ENCODE measurements at places on chromosomes 2 and 18.
A peak's percentile ranks its signal among the peaks of the same experiment; 100 is the strongest.

DNA sequence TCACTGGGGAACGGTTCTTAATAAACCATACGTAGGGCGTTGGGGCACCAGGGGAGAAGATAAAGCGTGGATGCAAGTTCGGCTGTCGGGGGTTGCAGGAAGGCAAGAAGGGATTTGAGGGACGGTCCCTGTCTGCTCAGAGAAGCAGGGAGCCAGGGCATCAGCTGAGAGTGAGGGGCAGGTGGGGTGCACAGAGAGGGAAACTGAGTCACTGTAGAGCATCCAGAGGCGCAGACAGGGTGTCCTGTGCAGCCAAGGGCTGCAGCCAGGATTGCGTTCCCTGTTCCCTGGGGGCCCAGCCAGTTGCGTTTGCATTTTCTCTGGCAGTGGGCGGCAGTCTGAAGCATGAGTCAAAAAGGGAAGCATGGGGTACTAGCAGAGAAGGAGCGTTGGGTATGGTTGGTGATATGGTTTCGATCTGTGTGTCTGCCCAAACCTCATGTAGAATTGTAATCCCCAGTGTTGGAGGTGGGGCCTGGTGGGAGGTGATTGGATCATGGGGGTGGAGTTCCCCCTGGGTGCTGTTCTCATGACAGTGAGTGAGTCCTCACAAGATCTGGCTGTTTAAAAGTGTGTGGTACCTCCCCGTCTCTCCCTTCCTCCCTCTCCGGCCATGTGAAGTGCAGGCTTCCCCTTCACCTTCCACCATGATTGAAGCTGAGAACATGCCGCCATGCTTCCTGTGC is 202.9 kb downstream of the NDUFA10 start:
- no peak for DNase-seq

DNA sequence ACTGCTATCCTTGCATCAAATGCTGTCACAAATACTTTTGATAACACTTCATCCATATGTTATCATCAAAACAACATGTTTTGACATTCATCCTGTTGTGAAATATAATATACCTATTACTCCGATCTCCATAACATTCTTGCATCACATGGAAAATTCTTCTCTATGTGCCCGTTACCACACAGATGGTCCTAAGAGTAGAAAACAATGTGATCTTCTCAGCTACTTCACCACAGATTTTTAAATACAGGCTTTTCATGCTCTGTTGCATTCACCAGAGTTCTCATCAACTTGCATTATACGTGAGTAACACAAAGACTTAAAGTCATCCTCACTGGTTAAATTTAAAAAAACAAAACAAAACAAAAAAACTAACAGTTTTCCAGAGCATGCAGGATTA is 1603.3 kb upstream of the ZEB2 start:
- DNase-seq: no peak

- DNase-seq: no peak
These were observed 112.2 kb downstream of the TRIB2 start for GRCh38 chr2:12828980-12829379.

GRCh38 chr18:24995755-24996154 is 356.2 kb downstream of the ZNF521 start:
- peak; percentile 65 for DNase-seq

DNA sequence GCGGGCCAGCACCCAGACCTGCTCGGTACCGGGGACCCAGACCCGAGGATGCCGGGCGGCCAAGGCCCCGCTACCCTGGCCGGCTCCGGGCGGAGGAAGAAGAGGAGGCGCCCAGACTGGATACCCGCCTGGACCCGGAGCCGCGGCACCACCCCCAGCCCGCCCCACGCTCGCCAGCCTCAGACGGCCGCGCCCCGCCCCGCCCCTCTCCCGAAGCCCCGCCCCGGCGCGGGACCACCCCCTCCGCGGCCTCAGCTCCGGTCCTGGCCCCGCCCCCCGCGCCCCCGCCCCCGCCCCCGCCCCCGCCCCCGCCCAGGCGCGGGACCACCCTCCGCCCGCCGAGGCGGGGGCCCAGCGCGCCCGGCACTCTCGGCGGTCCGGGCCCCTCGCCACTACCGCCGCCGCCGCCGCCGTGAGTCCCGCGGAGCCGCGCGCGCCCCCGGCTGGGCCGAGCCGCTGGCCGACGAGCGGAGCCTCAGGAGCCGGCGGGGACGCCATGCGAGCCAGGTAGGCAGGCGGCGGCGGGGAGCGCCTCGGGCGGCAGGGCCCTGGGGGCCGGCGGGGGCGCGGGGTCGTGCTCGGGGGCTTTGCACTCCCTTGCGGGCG is at the start of gene SH3BP4:
TSS of gene SH3BP4 (plus strand) at position 354 of the 606 bp plus-strand sequence. CDS start 82,986 bp downstream, outside the sequence.
- peak; percentile 69 for DNase-seq

GRCh38 chr18:2336690-2337392 is 234.5 kb downstream of the METTL4 start:
- peak; percentile 17 for DNase-seq

DNA sequence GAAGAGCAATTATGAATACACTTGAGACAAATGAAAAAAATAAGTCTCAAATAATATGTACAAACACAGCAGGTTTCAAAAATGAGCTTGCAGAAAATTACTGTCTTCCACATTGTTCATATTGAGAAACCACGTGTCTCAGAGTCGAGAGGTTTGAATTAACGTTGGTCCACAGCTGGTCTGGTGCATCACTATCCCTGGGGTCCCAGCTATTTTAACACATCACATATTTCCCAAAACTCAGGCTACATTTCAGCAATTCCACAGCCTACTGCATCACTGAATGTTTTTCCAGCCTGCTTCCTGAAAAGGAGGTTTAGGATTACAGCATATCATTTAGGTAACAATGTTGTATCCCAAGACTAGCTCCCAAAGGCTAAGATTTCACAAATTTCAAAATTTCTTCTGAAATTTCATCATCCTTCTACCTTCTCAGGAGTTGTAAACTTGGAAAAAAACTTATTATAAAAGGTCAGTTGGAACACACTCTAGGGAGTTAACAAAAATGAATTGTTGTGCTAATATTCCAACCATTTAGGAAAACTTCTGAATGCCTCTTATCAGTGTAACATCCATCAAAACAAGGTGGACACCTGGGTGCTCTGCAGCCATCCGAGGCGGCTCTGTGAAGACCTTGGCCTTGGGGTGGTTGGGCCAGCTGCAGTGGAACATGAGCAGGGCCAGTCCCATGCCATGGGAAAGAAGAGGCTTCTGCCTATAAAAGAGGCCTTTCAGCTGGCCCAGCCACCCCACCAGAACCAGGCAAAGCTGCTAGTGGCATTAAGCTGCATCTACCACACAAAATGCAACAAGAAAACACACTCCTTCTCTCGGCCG is 198.1 kb upstream of the RBBP8 start:
- DNase-seq: peak; percentile 82

- DNase-seq: no peak
These were observed 301.4 kb downstream of the NR4A2 start for GRCh38 chr2:156031121-156031520.

DNA sequence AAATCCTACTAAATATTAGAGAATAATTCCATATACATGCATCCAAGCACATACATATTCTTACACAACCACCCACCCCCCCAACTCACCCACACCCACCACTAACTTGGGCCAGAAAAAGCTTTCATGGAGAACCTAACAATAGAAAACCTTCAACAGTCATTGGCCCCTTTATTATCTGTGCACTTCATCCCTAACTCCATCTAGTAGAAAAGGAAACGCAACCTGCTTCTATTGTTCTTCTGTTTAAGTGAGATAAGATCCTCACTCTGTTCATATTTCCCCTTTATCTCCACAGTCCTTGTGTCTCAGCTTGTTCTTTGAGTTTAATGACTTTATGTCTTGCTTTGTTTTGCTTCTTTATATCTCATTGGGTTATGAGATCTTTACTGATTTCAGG is 1740.2 kb upstream of the CELF4 start:
- no peak for DNase-seq

- DNase-seq: no peak
These were observed 1933.3 kb downstream of the SUCLG1 start for GRCh38 chr2:82525744-82526143.

- no peak for DNase-seq
These were observed 14.9 kb upstream of the B3GNT2 start for GRCh38 chr2:62180975-62181374.

GRCh38 chr2:23867449-23867848 is 59.5 kb downstream of the ATAD2B start:
- DNase-seq: no peak

- no peak for DNase-seq
These were observed 275.0 kb upstream of the NXPH2 start for GRCh38 chr2:139055202-139055601.

- no peak for DNase-seq
These were observed 78.3 kb upstream of the PAX8 start for GRCh38 chr2:113357071-113357470.

GRCh38 chr18:12656938-12657683 is 796 bp downstream of the SPIRE1 start:
- DNase-seq: peak; percentile 51

- no peak for DNase-seq
These were observed 271.9 kb downstream of the LOXHD1 start for GRCh38 chr18:46385124-46385523.

DNA sequence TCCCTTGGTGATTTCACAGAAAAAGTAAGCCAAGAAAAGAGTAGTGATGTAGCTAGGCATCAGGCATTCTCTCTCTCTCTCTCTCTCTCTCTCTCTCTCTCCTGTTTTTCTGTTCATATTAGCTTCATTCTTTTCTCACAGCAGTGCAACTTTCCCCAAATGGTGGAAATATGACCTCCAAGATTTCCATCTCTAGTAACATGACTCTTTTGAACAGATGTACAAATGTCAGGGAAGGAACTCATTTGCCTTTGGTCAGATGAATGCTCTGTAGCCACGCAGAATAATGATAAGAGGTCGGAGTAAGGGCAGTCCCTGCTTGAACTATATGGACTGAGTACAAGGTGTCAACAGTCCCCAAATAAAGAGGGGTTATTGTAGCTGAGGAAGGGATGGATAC is 316.2 kb downstream of the GALNT13 start:
- no peak for DNase-seq

- DNase-seq: no peak
These were observed 564.0 kb downstream of the TNS1 start for GRCh38 chr2:217438821-217439220.

GRCh38 chr2:175698061-175698460 is 304.0 kb downstream of the LNPK start:
- DNase-seq: no peak

DNA sequence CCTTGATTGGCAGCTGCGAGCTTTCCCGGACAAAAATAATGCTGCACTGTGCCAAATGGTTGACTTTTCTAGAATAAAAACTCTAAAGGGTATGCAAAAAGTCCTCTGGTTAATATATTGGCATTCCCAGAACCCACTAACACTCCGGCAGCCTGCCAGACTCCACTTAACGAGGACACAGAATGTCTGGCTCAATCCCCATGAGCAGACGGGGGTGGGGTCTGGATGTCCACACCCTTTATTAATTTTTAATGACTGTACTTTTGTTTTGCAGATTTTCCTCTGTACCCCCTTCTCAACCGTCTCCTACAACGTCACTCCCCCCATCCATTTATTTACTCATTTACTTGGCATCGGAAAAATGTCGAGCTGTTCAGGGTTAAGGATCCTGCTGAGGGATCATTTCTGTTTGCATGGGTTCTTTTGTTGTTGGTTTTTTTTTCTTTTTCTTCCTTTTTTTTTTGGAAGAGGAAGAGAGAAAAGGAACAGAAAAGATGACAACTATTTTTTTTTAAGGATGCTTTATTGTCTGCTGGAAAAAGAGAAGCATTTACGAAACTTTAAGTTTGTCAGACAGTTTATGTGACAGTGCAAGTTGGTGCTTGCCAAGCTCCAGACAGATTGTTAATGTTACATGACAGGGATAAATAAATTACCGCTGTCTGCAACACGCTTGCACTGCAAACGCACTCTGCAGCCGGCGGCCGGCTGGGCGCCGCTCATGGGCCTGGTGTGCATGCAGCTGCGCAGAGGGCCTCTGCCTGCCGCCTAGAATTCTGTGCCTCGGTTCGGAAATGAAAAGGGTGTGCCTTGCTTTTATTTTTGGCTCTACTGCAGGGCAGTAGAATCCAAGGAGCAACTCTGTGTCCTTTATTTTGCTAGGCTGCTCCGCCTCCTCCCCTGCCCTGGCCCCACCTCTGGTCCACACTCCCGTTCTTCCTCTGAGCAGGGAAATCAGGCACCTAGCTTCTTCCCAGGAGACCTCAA is 3.6 kb downstream of the LDLRAD4 start:
- peak; percentile 40 for DNase-seq

DNA sequence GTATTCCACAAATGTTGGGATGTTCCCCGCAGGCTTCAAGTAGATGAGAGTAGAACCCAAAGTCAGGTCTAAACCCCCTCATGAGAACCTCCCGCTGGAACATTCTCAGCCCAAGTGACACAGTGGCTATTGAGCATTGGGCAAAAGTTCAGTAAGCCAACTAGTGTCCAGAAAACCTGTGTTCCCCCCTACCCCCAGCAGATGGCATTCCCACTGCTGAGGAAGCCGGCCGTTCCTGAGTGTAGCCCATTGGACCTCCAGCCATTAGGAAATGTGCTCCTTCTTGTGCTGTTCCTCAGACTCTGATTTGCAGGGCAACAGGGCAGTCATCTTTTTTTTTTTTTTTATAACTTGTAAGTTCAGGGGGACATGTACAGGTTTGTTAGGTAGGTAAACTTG is 152.1 kb downstream of the NCK2 start:
- no peak for DNase-seq

DNA sequence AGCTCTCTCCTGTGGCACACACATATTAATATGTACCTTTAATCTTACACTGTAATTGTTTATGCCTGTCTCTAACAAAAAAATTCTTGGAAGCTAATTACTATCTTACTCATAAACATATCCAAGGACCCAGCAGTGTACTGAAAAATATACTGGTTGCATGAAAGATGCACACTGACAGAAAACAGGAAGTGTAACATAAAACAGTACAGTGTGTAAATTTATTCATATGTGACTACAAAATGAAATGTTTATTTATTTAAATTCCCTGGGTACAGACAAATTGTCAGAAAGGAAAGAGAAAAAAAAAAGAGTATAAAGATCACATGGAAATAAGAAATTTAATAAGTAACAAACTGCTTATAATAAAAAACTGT is 28.5 kb downstream of the TMEM131 start:
- no peak for DNase-seq

DNA sequence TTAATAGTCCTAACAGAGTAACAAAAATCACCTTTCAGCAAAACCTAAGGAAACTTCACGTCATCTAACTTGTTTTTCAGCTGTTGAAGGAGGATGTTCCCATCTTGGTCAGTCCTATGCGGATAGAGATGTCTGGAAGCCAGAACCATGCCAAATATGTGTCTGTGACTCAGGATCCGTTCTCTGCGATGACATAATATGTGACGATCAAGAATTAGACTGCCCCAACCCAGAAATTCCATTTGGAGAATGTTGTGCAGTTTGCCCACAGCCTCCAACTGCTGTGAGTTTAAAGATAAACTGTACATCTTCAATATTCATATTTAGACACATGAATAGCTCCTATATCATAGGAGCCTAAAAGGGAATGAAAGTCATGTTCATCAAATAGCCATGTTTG is 10.5 kb downstream of the COL3A1 start:
- peak; percentile 97 for DNase-seq

- no peak for DNase-seq
These were observed 11.4 kb downstream of the GPR35 start for GRCh38 chr2:240636563-240637115.

- DNase-seq: no peak
These were observed 583.3 kb downstream of the SATB2 start for GRCh38 chr2:198874472-198874858.

GRCh38 chr2:202530038-202530437 is 104.7 kb upstream of the FAM117B start:
- peak; percentile 24 for DNase-seq

- peak; percentile 62 for DNase-seq
These were observed 113.1 kb upstream of the HAAO start for GRCh38 chr2:42905341-42906110.

GRCh38 chr18:3458952-3459853 is 9.2 kb downstream of the TGIF1 start:
- DNase-seq: peak; percentile 81

- DNase-seq: no peak
These were observed 67.8 kb upstream of the HNMT start for GRCh38 chr2:137896467-137896866.

All from fibroblast of the aortic adventitia (primary cell).